ENCODE measurements at places on chromosomes 7 and 10.

DNA sequence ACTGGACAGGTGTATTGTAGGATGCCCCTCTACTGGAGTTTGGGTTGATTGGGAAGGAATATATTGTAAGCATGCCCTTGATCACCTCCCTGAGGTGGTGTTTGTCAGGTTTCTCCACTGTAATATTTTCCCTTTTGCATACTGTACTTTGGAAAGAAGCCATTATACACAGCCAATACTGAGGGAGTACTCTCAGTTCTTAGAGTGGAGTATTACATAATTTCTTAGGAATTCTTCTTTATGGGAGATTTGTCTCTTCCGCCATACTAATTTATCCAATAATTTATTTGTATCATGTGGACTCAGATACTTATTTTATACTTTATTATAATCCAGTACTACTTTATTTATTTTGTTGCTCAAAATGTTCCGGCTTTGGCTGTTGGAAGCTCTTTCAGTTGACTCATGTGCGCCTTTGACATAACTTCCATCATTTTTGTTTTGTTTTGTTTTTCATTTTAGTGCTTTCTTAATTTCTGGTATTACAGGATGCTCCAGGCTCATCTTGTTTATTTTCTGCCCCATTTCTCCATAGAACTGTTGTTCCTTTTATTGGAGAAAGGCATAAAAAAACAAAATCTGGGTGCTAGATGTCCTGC is 29.7 kb downstream of the MKLN1 start:
- DNase-seq = no peak

GRCh38 chr7:14959339-14959738 is 56.8 kb upstream of the DGKB start:
- no peak for DNase-seq

- no peak for DNase-seq
Measured at GRCh38 chr7:908159-908581, 31.8 kb downstream of the GET4 start.

DNA sequence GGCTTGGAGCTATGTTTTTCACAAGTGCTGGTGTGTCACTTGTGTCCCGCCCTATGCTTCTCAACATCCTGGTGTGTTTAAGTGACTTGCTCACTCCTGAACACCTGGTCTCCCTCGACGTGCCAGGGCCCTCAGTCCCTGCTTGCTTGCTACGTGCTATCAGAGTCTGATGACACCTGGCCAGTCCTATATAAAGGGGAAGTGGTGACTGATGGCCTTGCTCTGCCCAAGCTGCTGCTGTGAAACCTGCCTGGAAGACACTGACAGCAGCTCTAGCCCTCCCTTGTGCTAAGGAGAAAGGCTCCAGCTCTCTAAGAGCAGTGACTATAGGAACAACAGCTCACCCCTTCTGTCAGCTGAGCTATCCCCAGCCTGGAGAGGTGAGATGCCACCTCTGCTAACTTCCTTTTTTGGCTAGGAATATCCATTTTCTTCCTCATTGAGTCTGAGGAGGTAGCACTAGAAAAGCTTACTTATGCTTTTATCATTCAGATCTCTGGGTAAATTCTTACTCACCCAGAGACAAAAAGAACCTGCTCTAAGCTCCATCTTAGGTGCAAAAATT is 77.2 kb upstream of the PLXNA4 start:
- peak; percentile 27 for DNase-seq

DNA sequence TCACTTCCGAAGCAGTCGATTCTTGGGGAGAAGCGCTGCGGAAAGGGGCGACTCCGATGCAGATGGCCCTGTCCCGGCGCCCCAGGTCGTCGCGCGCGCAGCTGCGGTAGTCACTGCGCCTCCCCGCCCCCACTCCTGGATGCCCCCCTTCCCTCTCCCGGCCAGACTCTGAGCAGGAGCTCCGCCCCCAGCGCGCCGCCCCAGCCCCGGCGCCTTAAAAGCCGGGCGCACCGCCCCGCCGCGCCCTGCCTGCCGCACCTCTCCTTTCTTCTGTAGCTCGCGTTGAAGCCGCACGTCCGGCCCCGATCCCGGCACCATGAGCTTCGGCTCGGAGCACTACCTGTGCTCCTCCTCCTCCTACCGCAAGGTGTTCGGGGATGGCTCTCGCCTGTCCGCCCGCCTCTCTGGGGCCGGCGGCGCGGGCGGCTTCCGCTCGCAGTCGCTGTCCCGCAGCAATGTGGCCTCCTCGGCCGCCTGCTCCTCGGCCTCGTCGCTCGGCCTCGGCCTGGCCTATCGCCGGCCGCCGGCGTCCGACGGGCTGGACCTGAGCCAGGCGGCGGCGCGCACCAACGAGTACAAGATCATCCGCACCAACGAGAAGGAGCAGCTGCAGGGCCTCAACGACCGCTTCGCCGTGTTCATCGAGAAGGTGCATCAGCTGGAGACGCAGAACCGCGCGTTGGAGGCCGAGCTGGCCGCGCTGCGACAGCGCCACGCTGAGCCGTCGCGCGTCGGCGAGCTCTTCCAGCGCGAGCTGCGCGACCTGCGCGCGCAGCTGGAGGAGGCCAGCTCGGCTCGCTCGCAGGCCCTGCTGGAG is at the start of gene INA:
INA (plus strand) TSS at position 243 of the 817 bp plus-strand sequence; CDS start at position 317, 74 bp downstream.
- DNase-seq = peak; percentile 69

DNA sequence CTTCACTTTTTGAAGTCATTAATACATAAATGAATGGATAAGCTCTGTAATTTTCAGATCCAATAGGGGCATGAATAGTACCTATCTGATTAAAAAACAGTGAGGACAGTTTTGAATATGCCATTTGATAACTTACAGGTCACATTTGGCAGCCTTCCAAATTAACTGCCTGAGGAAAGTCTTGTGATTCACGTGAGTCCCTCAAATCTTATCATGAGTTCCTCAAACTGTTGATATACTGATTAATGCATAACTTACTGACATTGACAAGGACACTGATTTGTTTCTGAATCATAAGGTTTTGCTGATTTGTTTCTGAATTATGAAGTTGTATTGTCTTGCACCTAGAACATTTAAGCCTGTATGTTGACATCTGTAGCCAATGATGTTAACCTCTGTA is 55.1 kb downstream of the ANKMY2 start:
- DNase-seq = no peak

- no peak for DNase-seq
Measured at GRCh38 chr7:66100408-66101050, 14.1 kb upstream of the CRCP start.

DNA sequence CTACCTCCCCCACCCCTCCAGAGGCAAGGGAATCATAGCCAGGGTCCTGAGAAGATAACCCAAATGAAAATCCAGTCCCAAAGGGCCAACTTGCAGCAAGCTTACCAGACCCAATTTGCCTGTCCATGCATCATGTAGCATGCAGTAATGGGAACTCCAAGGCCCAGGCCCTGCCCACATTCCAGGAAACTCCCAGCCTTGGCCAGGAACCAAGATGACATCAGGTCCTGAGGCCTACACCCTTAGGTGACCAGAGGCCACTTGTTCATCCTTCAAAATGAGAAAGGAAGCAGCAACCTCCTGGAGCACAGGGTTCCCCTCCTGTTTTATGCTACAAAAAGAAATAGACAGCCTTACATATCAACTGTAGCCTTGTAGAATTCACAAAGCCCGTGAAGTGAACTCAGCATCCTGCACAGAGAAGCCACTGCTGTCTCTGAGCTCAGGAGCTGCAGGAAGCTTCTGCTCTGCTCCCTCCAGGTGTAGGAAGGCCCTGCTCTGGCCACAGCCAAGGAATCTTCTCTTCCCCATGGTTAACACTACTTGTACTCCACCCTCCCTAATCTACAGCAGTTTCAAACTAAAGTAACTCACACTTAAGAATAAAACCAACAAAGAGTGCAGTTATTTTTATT is 30.3 kb upstream of the GRB10 start:
- no peak for DNase-seq

- DNase-seq = no peak
Measured at GRCh38 chr7:50832744-50833143, 50.0 kb upstream of the GRB10 start.

DNA sequence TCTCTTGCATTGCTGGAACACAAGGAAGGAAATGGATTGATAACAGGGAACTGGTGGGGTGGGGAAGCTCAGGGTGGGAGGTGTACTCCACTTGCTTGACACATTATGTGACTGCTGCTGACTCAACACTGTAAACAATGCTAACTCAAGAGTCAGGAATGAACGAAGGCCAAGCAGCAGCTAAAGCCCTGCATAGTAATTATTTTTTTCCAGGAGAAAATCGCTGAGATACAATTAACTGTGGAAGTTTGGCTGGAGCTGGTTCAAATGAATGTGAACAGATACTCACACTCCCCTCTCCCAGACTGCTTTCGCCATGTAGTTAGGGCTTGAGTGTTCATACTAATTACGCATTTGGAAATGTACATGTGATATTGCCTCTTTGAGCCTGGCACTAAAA is 170.9 kb upstream of the AOAH start:
- no peak for DNase-seq

DNA sequence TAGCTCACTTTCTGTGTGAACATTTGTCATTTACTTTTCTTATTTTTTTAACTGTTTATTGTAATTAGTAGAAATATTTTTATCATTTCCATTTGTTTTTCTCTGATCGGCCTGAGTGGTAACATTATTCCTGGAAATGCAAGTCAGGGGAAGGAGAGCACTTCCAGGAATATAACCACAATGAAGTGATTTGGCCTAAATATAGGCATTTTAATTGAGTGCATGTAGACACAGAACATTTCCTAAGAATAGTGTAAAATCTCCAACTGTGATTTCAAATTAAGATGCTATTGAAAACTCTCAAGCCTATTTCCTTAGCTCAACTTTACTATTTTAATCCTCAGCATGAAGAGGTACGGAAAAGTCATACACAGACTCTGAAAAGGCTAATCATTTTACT is 86.5 kb upstream of the SKAP2 start:
- DNase-seq = no peak

DNA sequence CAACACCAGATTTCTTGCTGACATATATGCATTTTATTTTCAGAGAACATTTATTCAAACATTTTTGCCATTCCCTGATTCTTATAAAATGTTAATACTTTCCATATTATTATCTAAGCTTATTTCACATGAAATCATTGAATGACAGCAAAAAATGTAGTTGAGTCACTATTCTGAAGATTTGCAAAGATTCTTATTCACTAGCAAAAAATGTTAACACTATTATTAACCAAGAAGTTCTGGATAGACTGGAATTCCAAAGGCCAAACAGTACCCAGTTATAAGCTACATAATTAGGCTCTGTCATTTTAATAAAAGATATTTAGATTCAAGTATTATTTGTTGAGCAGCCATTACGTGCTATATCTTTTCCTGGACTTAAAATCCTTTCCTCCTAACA is 4.3 kb downstream of the GSTO2 start:
- DNase-seq = no peak

GRCh38 chr7:2971914-2972834 is 71.5 kb downstream of the CARD11 start:
- peak; percentile 34 for DNase-seq

- no peak for DNase-seq
Measured at GRCh38 chr7:130201796-130202195, 3.4 kb downstream of the TMEM209 start.

DNA sequence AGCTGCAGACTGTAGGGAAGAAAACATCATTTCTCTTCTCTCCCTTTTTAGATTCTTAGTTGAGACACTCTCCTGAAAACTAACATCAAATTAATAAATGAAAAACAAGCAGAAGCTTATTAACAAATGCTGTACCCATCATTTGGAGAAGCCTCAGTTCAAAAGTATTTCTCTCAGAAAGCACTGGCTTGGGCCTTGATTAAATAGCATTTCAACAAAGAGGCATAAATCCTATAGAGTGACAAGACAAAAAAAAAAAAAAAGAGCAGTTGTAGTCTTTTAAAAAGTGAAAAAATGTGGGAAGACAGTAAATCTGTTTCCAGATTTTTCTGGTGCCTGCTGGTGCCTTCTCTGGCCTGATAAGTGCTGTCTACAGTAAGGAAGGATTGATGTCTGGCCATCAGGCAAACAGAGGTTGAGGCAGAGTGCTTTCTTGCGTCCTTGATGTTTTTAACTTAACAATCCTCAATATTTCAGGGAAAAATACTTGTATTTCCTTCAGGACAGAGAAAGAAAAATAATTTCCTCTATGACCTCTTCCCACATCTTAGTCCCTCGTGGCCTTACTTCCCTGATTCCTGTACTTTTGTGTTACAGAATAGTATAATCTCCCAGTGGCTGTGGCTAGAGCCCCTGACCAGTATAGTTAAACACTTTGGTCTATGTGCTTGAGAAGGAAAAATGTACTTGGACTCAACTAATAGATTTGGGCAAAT is 300.5 kb downstream of the HGF start:
- no peak for DNase-seq

- no peak for DNase-seq
Measured at GRCh38 chr10:6224781-6225180, 22.0 kb downstream of the PFKFB3 start.

GRCh38 chr10:112303528-112303927 is 20.3 kb downstream of the TECTB start:
- DNase-seq = no peak

- no peak for DNase-seq
Measured at GRCh38 chr10:93224005-93224779, 150.5 kb downstream of the CYP26A1 start.

GRCh38 chr10:48474765-48475365 is 130.0 kb downstream of the ARHGAP22 start:
- DNase-seq = no peak

- peak; percentile 44 for DNase-seq
Measured at GRCh38 chr10:1057106-1057657, 997 bp downstream of the WDR37 start.

- no peak for DNase-seq
Measured at GRCh38 chr10:104935656-104936055, 294.6 kb downstream of the SORCS3 start.

GRCh38 chr7:27154369-27154768 is 2.0 kb upstream of the HOXA3 start:
- DNase-seq = no peak

DNA sequence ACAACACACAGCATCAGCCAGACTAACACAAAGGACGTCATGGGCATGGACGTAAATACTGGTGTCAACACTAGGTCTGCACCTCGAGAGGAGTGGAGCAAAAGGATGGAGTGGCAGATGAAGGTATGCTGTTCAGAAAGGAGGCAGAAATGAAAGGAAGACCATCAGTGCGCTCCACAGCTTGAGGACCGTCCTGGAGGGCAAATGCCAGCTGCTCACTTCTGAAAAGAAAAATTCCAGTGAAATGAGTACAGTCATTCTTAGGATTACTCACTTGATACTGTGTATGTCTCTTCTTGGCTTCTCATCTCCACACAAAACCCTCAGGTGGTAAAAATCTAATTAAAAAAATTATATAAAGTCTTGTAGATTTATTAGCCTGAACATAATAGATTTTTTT is 44.8 kb downstream of the EGFR start:
- no peak for DNase-seq

DNA sequence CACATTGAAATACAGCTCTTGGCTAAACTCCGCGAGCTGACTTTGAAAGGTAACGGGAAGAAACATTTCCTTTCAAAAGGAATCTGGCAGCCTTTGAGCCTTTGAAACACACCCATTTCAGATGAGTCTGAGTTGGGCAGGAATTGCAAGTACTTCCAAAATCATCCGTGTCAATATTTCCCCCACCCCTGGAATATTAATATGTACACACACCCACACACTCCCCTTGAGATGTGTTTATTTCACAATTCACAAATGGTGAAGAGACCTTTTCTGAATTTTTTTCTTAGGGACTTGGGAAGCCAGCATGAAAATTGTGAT is 438.7 kb upstream of the NRP1 start:
- no peak for DNase-seq

Data from GM20000 (cell line).